HCT116 (cell line): ENCODE measurements at places on chromosomes 1 and 21. TPM values are rescaled to one million over a fixed set of nuclear protein-coding genes. Genes with fewer than 3 reads are reported as not detected.

Gene SLC44A3
- 9.6 TPM for total RNA-seq

- no peak for DNase-seq
Observed at GRCh38 chr1:226470921-226471866, 63.3 kb upstream of the PARP1 start.

Gene CHI3L1
- not detected for total RNA-seq

Gene PRELP
- 0.10 TPM for total RNA-seq

- DNase-seq: no peak
Observed at GRCh38 chr21:28132713-28133112, 860.0 kb downstream of the LTN1 start.

DNA sequence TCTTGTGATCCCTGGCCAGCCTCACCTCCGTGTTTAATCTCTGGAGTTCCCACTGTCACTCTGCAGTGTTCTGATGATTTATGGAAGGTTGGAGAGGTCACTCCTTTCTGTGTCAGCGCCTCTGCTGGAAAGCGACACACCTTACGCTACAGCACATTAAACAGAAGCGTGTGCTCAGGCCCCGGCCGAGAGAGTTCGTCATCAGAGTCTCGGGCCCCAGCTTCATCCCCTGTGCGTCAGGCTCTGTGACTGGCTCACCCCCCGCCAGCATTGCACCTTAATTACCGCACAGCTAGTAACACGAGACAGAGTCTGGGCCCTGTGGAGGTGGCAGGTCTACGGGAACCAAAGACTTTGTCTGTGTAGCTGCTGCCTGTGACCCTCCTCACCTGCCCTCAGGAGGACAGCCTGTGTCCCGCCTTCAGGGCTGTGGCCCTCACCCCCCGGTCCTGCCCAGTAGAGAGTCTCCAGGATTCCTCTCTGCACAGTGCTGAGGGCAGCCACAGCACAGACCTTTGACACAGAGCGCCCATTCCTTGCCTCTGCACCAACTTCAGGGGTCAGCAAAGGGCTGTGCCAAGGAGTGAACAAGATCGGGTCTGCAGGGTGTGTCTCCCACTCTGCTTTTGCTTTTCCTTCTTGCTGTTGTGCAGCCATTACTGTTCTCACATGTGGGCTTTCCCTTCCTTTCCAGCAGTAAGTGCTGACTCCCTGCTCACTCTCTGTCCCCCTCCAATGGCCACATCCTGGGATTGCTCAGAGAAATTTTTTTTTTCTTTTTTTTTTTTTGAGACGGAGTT, 157.6 kb downstream of the PGBD5 start:
- peak; percentile 6 for DNase-seq

DNA sequence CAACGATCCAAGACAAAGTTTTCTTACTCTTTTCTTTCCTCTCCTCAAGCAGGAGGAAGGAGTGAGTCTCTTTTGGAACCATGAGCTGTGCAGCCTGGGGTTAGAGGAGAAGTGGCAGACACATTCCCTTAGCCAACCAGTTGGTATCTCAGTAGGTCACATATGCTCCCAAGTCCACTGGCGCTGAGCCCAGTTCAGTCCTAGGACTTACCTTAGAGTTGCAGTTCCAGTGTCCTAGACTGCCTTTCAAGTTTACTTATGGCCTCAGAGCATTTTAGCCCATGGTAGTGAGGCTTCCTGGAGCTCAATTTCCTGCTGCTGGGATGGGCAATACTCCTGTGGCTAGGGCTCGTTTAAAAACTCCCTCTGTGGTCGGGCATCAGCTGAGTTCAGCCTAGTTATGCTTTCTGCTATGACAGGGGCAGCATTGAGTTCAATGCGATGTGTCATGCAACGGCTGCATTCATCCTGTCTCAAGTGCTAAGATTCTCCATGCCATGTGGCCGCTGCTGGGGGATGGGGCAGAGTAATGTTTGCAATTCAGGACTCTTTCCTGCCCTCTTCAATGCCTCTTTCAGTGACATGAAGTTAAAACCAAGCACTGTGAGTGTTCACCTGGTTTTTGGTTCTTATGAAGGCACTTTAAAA, 103.8 kb downstream of the LRRC7 start:
- DNase-seq: no peak

Gene KDM5B
- 44.6 TPM for total RNA-seq

Gene RGS7
- total RNA-seq: not detected

- DNase-seq: no peak
Observed at GRCh38 chr1:206563367-206564207, 48.7 kb downstream of the EIF2D start.

Gene FGGY
- 10.6 TPM for total RNA-seq

GRCh38 chr21:42030311-42030710, 20.2 kb upstream of the ZBTB21 start:
- no peak for DNase-seq

- no peak for DNase-seq
Observed at GRCh38 chr1:245578308-245578707, 423.5 kb downstream of the KIF26B start.

GRCh38 chr1:24161270-24161669, 18.3 kb upstream of the IL22RA1 start:
- no peak for DNase-seq

DNA sequence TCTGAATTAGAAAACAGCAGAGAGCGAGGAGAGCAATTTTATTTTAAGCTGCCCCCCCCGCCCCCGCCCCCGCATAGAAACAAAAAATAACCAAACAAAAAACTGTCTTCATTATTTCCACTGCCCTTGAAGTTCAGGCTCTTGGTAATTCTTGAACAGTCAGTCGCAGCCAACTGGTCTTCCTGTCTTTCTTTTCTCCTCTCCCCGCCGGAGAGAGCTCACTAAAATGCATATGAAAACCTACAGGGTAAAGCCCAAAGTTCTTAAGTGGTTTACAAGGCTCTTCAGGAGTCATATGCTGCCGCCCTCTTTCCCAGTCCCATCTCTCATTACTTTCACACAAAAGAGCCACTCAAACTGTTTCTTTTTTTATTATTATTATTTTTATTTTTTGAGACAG, 1.1 kb upstream of the ANKRD35 start:
- no peak for DNase-seq

DNA sequence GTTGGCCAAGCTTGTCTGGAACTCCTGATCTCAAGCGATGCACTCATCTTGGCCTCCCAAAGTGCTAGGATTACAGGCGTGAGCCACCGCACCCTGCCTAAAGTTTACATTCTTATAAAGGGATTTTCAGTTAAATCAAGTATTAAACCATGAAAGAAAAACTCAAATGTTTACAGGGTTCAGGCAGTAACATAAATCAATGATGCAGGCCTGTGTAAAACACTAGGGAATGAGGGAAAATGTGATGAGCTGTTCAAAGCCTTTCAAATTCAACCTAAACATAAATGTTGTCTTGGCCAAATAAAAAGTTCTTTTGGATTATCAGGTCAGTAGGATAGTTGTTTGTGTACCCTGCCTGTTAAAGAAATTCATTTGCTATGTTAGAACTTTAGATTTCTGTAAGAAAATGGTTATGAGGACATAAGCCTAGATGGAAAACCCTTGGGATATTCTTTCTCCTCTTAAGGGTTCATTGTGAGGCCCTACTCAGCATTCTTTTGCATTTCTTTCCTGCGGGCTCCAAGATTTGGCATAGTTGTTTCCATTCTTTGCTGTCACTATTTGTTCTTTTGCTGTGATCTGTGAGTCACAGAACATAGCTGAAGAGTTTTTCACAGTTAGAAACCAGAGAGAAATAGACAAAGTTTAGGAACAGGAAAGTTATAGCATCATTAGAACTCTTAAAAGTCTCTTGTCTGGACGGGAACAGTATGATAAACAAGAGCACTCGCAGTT, 8.9 kb upstream of the ZRANB2 start:
- no peak for DNase-seq

Gene KCNE1
- total RNA-seq: not detected

- DNase-seq: peak; percentile 15
Observed at GRCh38 chr1:236748268-236748870, 46.7 kb upstream of the MTR start.

Gene APOBEC4
- not detected for total RNA-seq

GRCh38 chr1:47175227-47175934, 14.5 kb downstream of the PDZK1IP1 start:
- peak; percentile 56 for DNase-seq

Gene DNAJC28
- total RNA-seq: 0.81 TPM

GRCh38 chr21:41610042-41610839, 102.3 kb upstream of the TMPRSS2 start:
- peak; percentile 48 for DNase-seq

Gene SYTL1
- total RNA-seq: 75.9 TPM

- DNase-seq: no peak
Observed at GRCh38 chr1:205350691-205351141, 6.0 kb downstream of the KLHDC8A start.

Gene HSF2BP
- total RNA-seq: 0.59 TPM

Gene MATN1
- 0.12 TPM for total RNA-seq

GRCh38 chr1:16038620-16038912, 5.0 kb upstream of the CLCNKB start:
- DNase-seq: no peak

GRCh38 chr1:18731591-18732235, 101.1 kb downstream of the PAX7 start:
- DNase-seq: no peak

DNA sequence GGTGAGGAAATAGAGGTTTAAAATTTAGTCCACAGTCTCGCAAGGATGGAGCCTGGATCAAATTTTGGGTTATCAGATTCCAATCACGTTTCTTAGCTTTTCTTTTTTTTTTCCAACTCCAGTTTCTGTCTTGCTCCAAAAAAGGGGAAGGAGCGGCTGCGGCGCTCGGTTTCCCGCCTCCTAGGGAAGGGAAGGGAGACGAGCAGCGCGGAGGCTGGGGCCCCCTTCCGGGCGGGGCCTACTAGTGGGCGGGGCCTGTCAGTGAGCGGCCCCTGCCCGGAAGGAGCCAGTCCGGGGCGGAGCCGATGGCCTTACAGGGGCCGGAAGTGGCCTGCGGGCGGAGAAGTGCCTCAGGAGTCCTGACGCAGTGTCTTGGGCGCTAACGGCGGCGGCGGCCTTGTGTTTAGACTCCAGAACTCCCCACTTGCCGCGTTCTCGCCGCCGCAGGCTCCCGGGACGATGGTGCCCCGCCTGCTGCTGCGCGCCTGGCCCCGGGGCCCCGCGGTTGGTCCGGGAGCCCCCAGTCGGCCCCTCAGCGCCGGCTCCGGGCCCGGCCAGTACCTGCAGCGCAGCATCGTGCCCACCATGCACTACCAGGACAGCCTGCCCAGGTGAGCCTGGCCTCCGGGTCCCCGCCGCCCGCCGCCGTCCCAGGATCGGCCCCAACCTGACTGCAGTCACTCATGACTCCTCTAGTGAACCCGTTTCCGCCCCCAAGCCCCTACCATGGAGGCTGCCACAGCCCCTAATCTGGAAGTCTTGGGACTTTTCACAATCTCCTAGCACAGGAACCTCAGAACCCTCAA, at the start of gene CPT2:
TSS of gene CPT2 (plus strand) at position 340 of the 806 bp plus-strand sequence. CDS start at position 460, 120 bp downstream.
- DNase-seq: peak; percentile 71

DNA sequence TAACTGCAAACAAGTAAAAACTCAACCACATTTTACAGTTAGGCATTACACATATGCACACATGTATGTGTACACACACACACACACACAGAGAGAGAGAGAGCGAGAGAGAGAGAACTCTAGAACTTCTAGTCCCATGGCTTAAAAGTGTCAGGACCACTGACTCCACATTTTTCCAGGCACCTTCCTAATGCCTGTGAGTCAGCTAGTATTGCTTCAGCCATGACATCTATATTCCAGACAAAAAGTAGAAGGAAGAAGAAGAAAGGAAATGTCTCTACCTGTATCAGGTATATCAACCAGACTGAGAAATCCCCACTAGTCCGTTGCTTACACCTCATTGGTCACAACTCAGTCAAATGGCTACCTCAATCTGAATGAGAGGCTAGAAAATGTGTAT, 31.9 kb upstream of the TACSTD2 start:
- DNase-seq: no peak

DNA sequence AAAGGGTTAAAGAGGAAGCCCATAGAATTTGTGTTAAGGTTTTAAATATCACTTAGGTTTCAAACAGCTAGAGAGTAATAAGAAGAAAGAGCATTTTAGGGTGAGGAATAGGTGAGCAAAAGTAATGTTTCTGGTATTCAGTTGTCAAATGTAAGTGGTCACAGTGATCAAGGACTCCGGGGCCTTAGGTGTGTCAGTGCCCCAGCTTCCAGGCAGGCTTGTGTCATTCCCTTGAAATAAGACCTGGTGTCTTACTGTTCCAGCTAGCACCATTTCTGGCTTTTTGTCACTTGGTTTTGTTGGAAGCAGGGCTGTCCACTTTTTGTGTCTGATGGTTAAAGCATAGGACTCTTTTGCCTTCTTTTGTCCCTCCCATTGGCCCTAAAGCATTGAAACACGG, 69.6 kb downstream of the DYRK1A start:
- DNase-seq: no peak

Gene PLPPR4
- total RNA-seq: 0.42 TPM

DNA sequence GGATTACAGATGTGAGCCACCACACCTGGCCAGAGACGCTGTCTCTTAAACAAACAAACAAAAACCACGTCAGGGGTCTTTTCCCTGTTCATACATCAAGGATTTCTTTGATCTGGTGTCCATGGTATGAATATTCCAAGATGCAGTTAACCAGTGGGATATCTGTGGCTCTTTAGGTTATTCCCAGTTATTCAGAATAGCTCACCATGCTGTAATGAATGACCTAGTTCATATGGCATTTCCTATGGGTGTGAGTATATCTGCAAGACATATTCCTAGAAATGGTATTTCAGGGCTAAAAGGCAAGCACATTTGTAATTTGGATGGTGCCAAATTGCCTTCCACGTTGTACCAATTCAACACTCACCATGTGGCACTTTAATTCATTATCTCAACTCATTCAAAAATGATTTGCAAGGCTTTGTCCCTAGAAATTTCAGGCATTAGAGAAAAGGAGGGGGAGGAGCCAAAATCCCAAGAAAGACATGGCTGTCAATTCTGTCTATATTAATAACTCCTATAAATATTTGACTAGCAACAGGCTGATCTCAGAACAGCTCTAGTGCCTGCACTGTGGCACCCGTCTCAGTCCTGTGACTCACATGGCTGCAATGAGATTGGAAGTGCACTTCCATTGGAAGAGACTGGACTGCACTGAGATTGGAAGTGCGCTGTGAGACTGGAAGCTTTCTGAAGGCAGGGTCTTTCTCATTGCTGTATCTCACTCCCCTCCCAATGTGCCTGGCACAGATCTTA, 6.0 kb upstream of the STMN1 start:
- no peak for DNase-seq

GRCh38 chr1:5954964-5955363, 37.3 kb downstream of the NPHP4 start:
- no peak for DNase-seq

DNA sequence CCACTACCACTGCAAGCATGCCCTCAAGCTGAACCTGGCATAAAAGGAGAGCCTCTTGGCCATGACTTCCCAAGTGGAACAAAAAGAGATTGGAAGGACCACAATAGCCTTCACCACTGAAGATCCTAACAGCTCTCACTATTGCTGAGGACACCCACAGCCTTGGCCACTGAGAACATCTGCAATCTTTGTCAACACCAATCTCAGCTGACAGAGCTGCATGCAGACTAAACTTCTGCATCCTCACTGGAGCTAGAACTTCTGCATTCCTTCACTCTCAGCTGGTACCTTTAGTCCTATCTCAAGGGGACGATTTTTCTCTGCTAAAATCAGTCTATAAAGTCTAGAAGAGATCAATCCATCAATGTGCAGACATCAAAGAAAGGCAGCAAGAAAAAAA, 8.3 kb upstream of the FCRL2 start:
- no peak for DNase-seq

Gene XCL1
- total RNA-seq: not detected
